ENCODE measurements at places on chromosomes 6 and 20. TPM values are rescaled to one million over a fixed set of nuclear protein-coding genes. Genes with fewer than 3 reads are reported as not detected.

DNA sequence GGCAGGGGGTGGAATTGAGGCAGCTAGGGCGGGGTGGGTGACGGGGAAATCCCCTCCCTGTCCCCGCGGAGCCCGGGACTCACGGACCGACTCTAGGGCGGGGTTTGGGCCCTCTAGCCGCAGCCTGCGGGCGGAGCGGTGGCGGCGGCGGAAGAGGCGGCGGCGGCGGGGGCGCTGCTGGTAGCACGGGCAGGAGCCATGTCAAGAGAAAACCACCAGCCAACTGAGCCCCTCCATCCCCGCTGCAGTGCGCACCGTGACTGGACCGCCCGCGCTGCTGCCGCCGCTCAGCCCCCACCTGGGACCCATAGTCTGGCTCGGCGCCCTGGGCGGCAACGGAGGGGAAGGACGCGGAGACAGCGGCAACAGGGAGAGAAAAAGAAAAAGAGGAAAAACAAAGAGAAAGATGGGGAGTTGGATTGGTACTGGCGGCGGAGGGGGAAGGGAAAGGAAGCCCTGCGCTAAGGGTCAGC lies 1.2 kb upstream of the C6orf62 start:
- peak; percentile 70 for DNase-seq

DNA sequence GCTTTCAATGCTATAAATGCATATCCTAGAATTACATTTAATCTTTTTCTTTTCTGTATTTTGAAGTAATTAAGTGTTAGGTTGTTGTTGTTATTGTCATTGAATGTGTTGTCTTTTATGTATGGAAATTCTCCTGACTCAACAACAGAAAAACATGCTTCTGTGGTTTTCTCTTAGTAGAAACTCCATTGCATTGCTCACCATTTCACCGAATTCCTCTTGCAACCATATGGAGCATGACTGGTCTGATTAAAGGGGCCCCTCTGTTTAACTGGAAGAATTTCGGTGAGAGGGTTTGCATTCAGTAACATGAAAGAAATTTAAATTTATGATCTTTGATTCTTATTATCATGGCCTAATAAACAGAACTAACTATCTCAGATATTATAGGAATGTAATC lies 454.3 kb upstream of the JARID2 start:
- DNase-seq = no peak

Gene GUCA1A
- not detected for total RNA-seq

Gene RBBP8NL
- 4.9 TPM for total RNA-seq
